ENCODE measurements at places on chromosomes 16 and 17.

- H3K4me1 ChIP-seq, result no peaks in the 10 kb centered on the region
- H3K4me3 ChIP-seq, result no peak overlapping the region
- H3K36me3 ChIP-seq, result no peaks in the 10 kb centered on the region
- H3K27ac ChIP-seq, result no peak overlapping the region
Measured at GRCh38 chr16:84268291-84269040, 26.2 kb upstream of the WFDC1 start.

- peak overlapping the region; percentile 57 for H3K27ac ChIP-seq
- DNase-seq, result no peak
- no peaks in the 10 kb centered on the region for H3K27me3 ChIP-seq
- peaks cover 3% of the 10 kb centered on the region for H3K36me3 ChIP-seq
- H3K4me3 ChIP-seq, result no peak overlapping the region
Measured at GRCh38 chr17:80603396-80603795, 58.8 kb downstream of the RPTOR start.

GRCh38 chr16:71956486-71956885 is 43.7 kb downstream of the PKD1L3 start:
- peaks cover 3% of the 10 kb centered on the region for H3K4me1 ChIP-seq
- no peaks in the 10 kb centered on the region for H3K36me3 ChIP-seq
- no peak for DNase-seq
- peak overlapping the region; percentile 24 for H3K4me3 ChIP-seq

DNA sequence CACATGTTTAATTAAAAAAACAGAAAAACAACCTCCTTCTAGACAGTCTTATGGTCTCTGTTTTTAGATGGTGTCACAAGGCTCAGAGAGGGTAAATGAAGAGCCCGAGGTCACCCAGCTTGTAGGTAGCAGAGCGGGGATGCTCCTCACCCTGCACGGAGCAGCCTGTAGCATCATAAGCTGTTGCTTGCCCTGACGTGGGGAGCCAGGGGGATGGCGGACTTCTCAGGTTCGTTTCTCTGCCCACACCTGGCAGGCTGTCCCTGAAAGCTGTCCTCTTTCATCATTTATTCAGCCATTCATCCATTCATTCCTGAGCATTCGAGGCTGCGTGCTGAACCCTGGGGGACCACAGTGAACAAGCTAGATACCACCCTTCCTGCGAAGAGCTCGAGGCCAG is 75.7 kb upstream of the KSR1 start:
- no peak for DNase-seq
- H3K27ac ChIP-seq, result no peak overlapping the region
- H3K4me1 ChIP-seq, result no peaks in the 10 kb centered on the region
- no peak overlapping the region for H3K4me3 ChIP-seq
- no peaks in the 10 kb centered on the region for H3K36me3 ChIP-seq
- peaks cover 15% of the 10 kb centered on the region for H3K27me3 ChIP-seq

DNA sequence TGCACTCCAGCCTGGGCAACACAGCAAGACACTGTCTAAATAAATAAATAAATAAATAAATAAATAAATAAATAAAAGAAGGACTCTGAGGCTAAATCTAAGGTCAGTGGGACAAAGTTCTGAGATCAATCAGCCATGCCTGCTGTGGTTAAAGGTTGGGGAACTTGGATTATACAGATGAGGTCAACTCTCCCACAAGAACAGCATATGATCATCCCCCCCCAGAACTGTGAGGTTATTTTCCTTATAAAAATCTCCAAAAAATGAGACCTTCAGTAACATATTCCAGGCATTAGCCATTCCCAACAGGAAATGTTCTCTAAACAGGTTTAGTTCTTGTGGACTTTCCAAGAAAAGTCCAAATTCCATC is 90.3 kb downstream of the C16orf95 start:
- no peaks in the 10 kb centered on the region for H3K36me3 ChIP-seq
- H3K27me3 ChIP-seq, result peaks cover 19% of the 10 kb centered on the region
- H3K4me1 ChIP-seq, result peaks cover 2% of the 10 kb centered on the region

- no peak for DNase-seq
- no peaks in the 10 kb centered on the region for H3K4me1 ChIP-seq
- H3K4me3 ChIP-seq, result no peak overlapping the region
Measured at GRCh38 chr17:72852277-72852938, 240.1 kb downstream of the SLC39A11 start.

- no peaks in the 10 kb centered on the region for H3K27me3 ChIP-seq
- H3K4me3 ChIP-seq, result peak overlapping the region; percentile 98
- peaks cover 29% of the 10 kb centered on the region for H3K4me1 ChIP-seq
- DNase-seq, result peak; percentile 52
- peaks cover 49% of the 10 kb centered on the region for H3K36me3 ChIP-seq
- peak overlapping the region; percentile 98 for H3K27ac ChIP-seq
Measured at GRCh38 chr17:44187131-44187899, 543 bp downstream of the TMUB2 start.

DNA sequence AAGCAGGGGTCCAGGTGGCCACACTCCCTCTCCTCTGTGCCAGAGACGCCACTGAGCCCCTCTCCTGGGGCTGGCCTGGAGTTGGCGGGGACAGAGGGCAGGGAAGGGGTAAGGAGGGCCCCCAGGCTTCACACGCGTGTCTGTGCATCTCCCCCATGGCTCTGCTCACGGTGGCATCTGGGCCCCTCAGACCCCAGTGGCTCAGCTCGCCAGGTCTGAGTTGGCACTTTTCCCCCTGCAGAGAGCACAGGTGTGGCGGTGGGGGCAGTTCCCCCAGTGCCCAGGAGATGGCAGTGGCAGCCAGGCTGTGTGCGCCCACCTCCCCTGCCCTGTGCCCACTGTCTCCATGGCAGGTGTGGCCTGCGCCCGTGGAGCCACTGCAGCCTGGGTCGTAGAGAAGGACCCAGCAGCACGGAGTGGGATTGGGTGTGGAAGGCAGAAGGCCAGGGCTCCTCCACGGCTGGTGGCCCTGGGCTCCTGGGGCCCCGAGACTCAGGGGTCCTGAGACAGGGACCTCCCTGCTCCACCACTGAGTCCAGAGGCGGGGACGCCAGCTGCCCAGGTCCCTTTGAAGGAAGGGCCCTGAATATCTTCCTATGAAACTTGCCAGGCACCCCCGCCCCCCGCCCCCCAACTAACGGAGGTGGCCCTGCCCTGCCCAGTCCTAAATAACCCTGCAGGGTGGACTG is 4.3 kb upstream of the APRT start:
- H3K4me3 ChIP-seq, result no peak overlapping the region
- peak; percentile 44 for DNase-seq
- peaks cover 13% of the 10 kb centered on the region for H3K36me3 ChIP-seq
- peaks cover 6% of the 10 kb centered on the region for H3K4me1 ChIP-seq
- no peak overlapping the region for H3K27ac ChIP-seq

GRCh38 chr17:48144976-48145798 is 37.6 kb downstream of the SNX11 start:
- H3K36me3 ChIP-seq, result peaks cover 49% of the 10 kb centered on the region
- no peaks in the 10 kb centered on the region for H3K27me3 ChIP-seq
- H3K27ac ChIP-seq, result peak overlapping the region; percentile 79
- DNase-seq, result no peak

DNA sequence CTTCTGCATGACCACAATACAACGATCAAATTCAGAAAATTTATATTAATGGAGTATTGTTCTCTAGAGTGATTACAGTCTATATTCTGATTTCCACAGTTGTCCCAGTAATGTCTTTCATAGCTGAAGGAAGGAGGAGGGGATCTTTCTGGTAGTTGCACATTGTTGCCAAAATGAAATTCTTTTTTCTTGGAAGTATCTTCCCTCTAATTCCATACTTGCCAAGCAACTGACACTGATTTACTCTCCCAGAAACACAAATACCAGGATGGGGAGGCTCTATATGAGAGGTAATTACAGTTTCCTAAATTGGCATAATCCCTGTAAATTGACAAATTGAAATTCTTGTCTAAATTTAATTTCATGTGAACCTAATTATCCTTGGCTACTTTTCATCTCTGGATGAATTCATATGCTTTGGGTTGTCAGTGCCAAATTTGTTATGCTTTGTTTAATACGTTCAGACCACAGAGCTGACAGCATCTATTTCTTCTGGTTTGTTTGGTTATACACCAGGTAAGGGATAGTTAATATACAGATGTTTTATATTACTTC is 30.0 kb downstream of the NOL11 start:
- H3K27me3 ChIP-seq, result no peaks in the 10 kb centered on the region
- no peaks in the 10 kb centered on the region for H3K4me1 ChIP-seq
- no peak overlapping the region for H3K4me3 ChIP-seq
- H3K36me3 ChIP-seq, result peaks cover 61% of the 10 kb centered on the region
- no peak for DNase-seq
- no peak overlapping the region for H3K27ac ChIP-seq

DNA sequence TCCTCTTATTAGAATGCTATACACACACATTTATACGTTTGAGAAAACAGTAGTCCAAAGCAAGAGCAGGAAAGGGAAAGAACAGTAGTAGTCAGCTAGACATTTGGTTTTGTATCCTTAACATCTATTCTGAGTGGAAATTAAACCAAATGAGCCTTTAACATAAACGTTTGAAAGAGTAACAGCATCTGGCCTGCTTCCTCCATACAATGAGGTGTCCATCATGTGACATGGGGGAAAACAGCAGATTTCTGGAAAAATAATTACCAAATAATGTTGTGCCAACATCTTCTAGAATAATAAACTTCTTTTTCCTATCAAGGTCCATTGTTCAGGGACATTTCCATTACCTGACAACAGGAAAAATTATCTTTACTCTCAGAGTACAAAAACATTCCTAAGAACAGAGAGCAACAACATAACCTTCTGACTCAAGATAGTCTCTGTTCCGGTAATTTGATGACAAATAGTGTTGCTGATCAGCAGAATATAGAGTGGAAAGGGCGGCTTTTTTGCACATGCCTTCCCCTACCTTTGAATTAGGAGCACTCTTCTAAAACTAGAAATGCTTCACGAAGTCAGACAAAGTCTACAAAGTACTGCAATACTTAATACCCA is 20.2 kb downstream of the CYTH1 start:
- H3K4me1 ChIP-seq, result peaks cover 49% of the 10 kb centered on the region
- H3K27ac ChIP-seq, result peak overlapping the region; percentile 83
- DNase-seq, result no peak

DNA sequence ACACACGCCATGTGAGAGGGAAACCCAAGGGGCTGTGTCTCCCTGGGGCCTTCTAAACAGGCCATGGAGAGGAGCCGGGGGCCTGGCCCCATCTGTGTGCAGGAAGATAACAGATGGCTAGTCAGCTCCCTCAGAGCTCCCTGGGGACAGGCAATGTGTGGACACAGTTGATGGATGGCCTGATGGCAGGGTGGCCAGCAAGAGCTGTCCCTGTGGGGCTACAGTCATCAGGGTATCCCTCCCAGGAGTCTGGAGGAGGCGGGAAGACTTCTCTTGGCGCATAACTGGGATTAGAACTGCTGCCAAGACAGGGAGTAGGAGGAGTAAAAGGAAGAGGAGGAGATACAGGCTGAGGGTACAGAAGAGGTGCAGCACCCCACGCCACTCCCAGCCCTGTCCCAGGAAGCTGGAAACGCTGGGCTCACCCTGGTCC is 17.3 kb downstream of the MYO18A start:
- peaks cover 3% of the 10 kb centered on the region for H3K36me3 ChIP-seq
- no peak overlapping the region for H3K27ac ChIP-seq
- no peak for DNase-seq
- H3K4me1 ChIP-seq, result peaks cover 20% of the 10 kb centered on the region

GRCh38 chr17:82204831-82205719 is 7.6 kb downstream of the CCDC57 start:
- peaks cover 6% of the 10 kb centered on the region for H3K36me3 ChIP-seq
- H3K4me3 ChIP-seq, result no peak overlapping the region
- peak overlapping the region; percentile 93 for H3K27ac ChIP-seq
- no peak for DNase-seq

GRCh38 chr17:1294157-1294717 is 14.8 kb downstream of the TRARG1 start:
- peak overlapping the region; percentile 79 for H3K4me3 ChIP-seq
- peak; percentile 84 for DNase-seq
- peaks cover 14% of the 10 kb centered on the region for H3K27me3 ChIP-seq
- peaks cover 24% of the 10 kb centered on the region for H3K36me3 ChIP-seq
- H3K27ac ChIP-seq, result peak overlapping the region; percentile 81

- no peak for DNase-seq
- H3K27me3 ChIP-seq, result peaks cover 13% of the 10 kb centered on the region
- H3K27ac ChIP-seq, result no peak overlapping the region
- no peak overlapping the region for H3K4me3 ChIP-seq
- H3K4me1 ChIP-seq, result no peaks in the 10 kb centered on the region
- no peaks in the 10 kb centered on the region for H3K36me3 ChIP-seq
Measured at GRCh38 chr16:54688339-54688738, 242.3 kb upstream of the IRX5 start.

GRCh38 chr16:76683051-76683450 is 405.9 kb downstream of the CNTNAP4 start:
- H3K27me3 ChIP-seq, result no peaks in the 10 kb centered on the region
- DNase-seq, result no peak
- no peak overlapping the region for H3K27ac ChIP-seq
- H3K4me1 ChIP-seq, result no peaks in the 10 kb centered on the region
- no peaks in the 10 kb centered on the region for H3K36me3 ChIP-seq
